H1 (cell line): ENCODE measurements at places on chromosomes 2 and 18. TPM values are rescaled to one million over a fixed set of nuclear protein-coding genes. Genes with fewer than 3 reads are reported as not detected.

The BOLL gene
- 0.03 TPM in 1 of 2 replicates, not detected in the other for polyA plus RNA-seq

The SERPINB12 gene
- polyA plus RNA-seq = not detected in 2 replicates

The PLGLB2 gene
- 0.14 TPM in 1 of 2 replicates, not detected in the other for polyA plus RNA-seq

The CHST9 gene
- 1.8 and 3.2 TPM in 2 replicates for polyA plus RNA-seq

The ERFE gene
- 3.6 and 5.1 TPM in 2 replicates for polyA plus RNA-seq

The HOXD13 gene
- polyA plus RNA-seq = not detected in 2 replicates

The SGPP2 gene
- polyA plus RNA-seq = 0.27 and 0.29 TPM in 2 replicates

- H3K27me3 ChIP-seq = no peaks in the 10 kb centered on the region
- no peak overlapping the region for H3K27ac ChIP-seq
- H3K36me3 ChIP-seq = no peaks in the 10 kb centered on the region
- H3K4me1 ChIP-seq = no peaks in the 10 kb centered on the region
These were observed 42.8 kb downstream of the CCDC102B start for GRCh38 chr18:68840554-68841263.

GRCh38 chr2:235413064-235413463 is 80.8 kb upstream of the AGAP1 start:
- H3K27ac ChIP-seq = no peak overlapping the region
- DNase-seq = no peak
- no peaks in the 10 kb centered on the region for H3K4me1 ChIP-seq
- no peaks in the 10 kb centered on the region for H3K36me3 ChIP-seq
- no peak overlapping the region for H3K4me3 ChIP-seq

DNA sequence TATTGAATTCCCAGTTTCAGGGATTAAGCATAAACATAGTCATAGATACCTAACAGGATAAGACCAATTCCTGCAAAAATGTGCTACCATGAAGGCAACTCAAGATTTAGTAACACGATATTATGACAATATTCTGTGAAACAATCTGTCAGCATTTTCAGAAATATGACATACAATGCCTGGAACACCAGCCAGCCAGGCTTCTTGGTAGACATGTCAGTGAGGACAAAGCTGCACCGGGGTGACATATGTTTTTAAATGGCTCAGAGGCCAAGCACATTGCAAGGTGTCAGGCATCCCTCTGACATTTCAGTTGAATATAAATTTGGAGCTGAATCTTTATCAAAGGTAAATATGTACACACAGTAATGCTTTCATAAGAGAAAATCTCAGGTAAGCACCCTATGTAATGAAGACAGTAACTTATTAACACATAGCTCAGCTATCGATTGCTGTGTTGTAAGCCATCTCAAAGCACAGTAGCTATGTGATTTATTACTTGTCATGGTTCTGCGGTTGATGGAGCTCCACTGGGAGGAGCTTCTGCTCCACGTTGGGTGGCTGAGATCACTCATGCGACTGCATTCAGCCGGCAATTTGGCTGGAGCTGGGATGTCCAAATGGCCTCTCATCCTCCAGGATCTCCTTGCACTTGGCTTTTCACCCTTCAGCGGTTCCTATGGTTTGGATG is 31.9 kb upstream of the EML6 start:
- no peaks in the 10 kb centered on the region for H3K27me3 ChIP-seq
- no peaks in the 10 kb centered on the region for H3K36me3 ChIP-seq
- DNase-seq = no peak
- no peaks in the 10 kb centered on the region for H3K4me1 ChIP-seq
- no peak overlapping the region for H3K27ac ChIP-seq
- no peak overlapping the region for H3K4me3 ChIP-seq

- no peaks in the 10 kb centered on the region for H3K4me1 ChIP-seq
- no peak overlapping the region for H3K4me3 ChIP-seq
These were observed 24.0 kb upstream of the GALNT5 start for GRCh38 chr2:157233506-157233905.

DNA sequence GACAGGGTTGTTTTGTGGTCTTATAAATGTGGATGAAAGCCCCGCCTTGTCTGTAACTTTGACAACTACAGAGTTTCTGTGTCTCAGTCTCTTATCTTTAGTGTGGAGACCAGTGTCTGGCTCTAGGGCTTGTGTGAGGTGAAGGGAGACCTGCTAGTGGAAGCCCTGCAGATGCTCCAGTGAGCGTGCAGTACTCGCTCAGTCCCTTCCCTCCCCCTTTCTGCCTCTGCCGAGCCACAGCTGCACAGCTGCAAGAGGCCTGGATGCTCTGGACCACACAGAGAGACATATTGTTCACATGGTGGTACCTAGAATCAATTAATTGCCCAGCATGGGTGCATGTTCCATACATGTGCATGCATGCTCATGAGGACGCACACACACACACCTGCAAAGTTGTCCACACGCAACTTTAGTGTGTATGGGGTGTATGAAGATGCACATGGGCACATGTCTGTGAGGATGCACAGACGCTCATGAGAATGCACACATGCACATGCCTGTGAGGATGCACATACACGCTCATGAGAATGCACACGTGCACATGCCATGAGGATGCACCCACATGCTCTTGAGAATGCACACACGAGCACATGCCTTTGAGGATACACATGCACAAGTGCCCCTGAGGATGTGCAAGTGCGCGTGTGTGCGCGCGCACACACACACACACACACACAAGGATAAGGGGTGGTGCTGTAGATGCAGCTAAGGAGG is 282.1 kb upstream of the HS6ST1 start:
- H3K4me3 ChIP-seq = no peak overlapping the region
- no peak for DNase-seq
- H3K27me3 ChIP-seq = no peaks in the 10 kb centered on the region
- no peaks in the 10 kb centered on the region for H3K36me3 ChIP-seq
- peaks cover 5% of the 10 kb centered on the region; the same call in 1 of the 2 replicates for H3K4me1 ChIP-seq

DNA sequence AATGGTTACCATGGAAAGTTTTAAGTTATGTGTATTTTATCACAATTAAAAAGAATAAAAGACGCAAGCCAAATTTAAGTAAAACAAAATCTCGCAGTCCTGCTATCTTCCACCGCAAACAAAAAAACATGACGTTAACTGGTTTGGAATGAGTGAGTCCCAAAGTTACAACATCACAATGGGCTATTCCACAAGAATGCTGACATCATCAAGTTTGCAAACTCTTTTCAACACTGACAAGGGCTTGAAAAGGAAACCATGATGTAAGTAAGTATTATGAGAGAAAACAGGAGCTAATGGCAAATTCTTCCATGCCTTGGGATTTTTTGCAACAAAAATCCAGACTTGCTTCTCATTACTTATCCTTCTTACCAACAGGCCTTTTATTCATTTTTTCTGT is 31.1 kb downstream of the SIGLEC15 start:
- H3K27me3 ChIP-seq = no peaks in the 10 kb centered on the region
- H3K27ac ChIP-seq = no peak overlapping the region
- no peak for DNase-seq
- H3K4me1 ChIP-seq = no peaks in the 10 kb centered on the region
- no peak overlapping the region for H3K4me3 ChIP-seq

DNA sequence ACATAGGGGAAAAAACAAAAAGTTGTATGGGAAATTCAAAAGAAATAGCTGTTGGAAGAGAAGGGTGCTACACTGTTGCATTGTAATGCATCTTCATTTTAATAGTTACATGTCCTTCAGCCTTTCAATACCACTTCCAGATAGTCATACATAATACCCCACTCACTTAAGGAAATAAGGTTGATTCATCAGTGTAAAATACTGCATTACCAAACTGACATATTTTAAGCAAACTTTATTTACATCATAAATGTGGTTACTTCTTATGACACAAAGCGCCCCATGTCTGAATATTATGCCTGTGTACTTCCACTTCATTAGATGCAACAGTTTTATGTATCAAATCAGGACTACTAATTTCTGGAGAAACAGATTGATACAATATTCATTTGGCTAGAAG is 4.5 kb downstream of the RBMS1 start:
- no peak for DNase-seq
- H3K27ac ChIP-seq = no peak overlapping the region
- H3K4me1 ChIP-seq = peaks cover 4% of the 10 kb centered on the region
- H3K36me3 ChIP-seq = no peaks in the 10 kb centered on the region

GRCh38 chr2:127516041-127516762 is 10.1 kb downstream of the IWS1 start:
- peaks cover 8% of the 10 kb centered on the region for H3K4me1 ChIP-seq
- no peaks in the 10 kb centered on the region for H3K27me3 ChIP-seq
- no peak overlapping the region for H3K4me3 ChIP-seq
- peaks cover 11% of the 10 kb centered on the region; the same call in 1 of the 2 replicates for H3K36me3 ChIP-seq
- no peak for DNase-seq
- H3K27ac ChIP-seq = no peak overlapping the region

- no peaks in the 10 kb centered on the region for H3K27me3 ChIP-seq
- H3K4me3 ChIP-seq = no peak overlapping the region
- H3K27ac ChIP-seq = no peak overlapping the region
- DNase-seq = no peak
- H3K4me1 ChIP-seq = no peaks in the 10 kb centered on the region
These were observed 36.3 kb downstream of the AOX1 start for GRCh38 chr2:200622106-200622505.

DNA sequence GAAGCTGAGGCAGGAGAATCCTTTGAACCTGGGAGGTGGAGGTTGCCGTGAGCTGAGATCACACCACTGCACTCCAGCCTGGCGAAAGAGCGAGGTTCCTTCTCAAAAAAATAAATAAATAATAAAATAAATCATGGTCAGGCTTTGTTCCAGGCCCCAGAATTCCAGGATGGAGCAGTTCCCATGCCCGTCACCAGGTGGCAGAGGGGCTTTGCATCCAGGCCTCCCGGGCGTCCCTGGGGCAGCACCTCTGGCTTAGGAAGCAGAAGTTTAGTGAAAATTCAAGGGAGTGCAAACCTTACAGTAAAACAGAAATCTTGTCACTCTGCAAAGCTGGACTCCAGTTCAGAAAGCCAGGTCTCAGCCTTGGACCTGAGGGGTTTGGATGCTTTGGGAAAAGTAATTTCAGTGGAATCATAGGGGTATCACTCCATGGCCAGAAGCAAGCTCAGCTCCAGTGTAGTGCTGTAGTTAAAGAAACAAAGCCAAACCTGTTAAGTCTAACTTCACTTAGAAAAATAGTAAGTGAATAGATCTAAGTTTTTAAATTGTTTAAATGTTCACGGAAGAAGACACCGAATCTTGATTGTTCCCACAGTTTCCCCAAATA is 512.7 kb downstream of the CMPK2 start:
- no peaks in the 10 kb centered on the region for H3K36me3 ChIP-seq
- H3K27me3 ChIP-seq = no peaks in the 10 kb centered on the region
- DNase-seq = peak; percentile 88
- H3K4me1 ChIP-seq = no peaks in the 10 kb centered on the region

DNA sequence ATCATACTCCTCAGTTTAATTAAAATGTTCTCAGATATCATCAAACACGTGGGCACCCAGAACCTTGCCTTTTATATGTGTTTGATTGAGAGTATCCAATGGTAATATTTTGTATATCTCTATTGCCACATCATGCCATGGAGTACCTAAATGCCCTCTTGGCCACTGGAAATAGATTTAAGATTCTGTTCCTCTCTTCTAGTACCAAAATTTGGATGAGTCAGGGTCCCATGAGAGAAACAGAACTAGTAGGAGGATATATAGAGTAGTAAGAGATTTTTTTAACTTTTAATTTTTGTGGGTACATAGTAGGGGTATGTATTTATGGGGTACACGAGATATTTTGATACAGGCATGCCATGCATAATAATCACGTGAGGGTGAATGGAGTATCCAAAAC is 9.6 kb upstream of the ZAP70 start:
- no peak overlapping the region for H3K27ac ChIP-seq
- no peaks in the 10 kb centered on the region for H3K27me3 ChIP-seq
- no peak overlapping the region for H3K4me3 ChIP-seq
- DNase-seq = no peak

- no peak overlapping the region for H3K27ac ChIP-seq
- H3K4me1 ChIP-seq = no peaks in the 10 kb centered on the region
- no peak overlapping the region for H3K4me3 ChIP-seq
These were observed 6.5 kb downstream of the SMYD1 start for GRCh38 chr2:88074150-88074549.

GRCh38 chr2:142131010-142131669 is at the start of gene LRP1B:
Gene LRP1B (minus strand): TSS chr2:142131016. CDS start chr2:142130729, 287 bp downstream.
- H3K27ac ChIP-seq = no peak within 1 kb of the TSS
- H3K4me1 ChIP-seq = no peaks in the 10 kb centered on the region; the same call in 1 of the 2 replicates
- H3K27me3 ChIP-seq = peaks cover 29% of the 10 kb centered on the region
- H3K36me3 ChIP-seq = no peaks in the 10 kb centered on the region

GRCh38 chr18:59202258-59202820 is 17.6 kb upstream of the GRP start:
- DNase-seq = no peak
- no peaks in the 10 kb centered on the region for H3K36me3 ChIP-seq
- H3K4me1 ChIP-seq = no peaks in the 10 kb centered on the region; the same call in 1 of the 2 replicates
- no peak overlapping the region for H3K27ac ChIP-seq
- no peaks in the 10 kb centered on the region for H3K27me3 ChIP-seq

- no peak overlapping the region for H3K27ac ChIP-seq
- no peak for DNase-seq
- no peaks in the 10 kb centered on the region for H3K4me1 ChIP-seq
- H3K27me3 ChIP-seq = no peaks in the 10 kb centered on the region
- H3K36me3 ChIP-seq = no peaks in the 10 kb centered on the region
- H3K4me3 ChIP-seq = no peak overlapping the region
These were observed 25.1 kb upstream of the SGPP2 start for GRCh38 chr2:222399038-222399783.

GRCh38 chr2:96907115-96908041 is 37.5 kb upstream of the SEMA4C start:
- no peak overlapping the region for H3K4me3 ChIP-seq
- H3K4me1 ChIP-seq = peaks cover 29% of the 10 kb centered on the region
- no peak overlapping the region for H3K27ac ChIP-seq
- peak; percentile 72 for DNase-seq
- H3K36me3 ChIP-seq = no peaks in the 10 kb centered on the region

- no peak for DNase-seq
- H3K36me3 ChIP-seq = no peaks in the 10 kb centered on the region
- H3K27ac ChIP-seq = no peak overlapping the region
- H3K27me3 ChIP-seq = no peaks in the 10 kb centered on the region
These were observed 278.6 kb upstream of the KLHL14 start for GRCh38 chr18:33051407-33051806.

DNA sequence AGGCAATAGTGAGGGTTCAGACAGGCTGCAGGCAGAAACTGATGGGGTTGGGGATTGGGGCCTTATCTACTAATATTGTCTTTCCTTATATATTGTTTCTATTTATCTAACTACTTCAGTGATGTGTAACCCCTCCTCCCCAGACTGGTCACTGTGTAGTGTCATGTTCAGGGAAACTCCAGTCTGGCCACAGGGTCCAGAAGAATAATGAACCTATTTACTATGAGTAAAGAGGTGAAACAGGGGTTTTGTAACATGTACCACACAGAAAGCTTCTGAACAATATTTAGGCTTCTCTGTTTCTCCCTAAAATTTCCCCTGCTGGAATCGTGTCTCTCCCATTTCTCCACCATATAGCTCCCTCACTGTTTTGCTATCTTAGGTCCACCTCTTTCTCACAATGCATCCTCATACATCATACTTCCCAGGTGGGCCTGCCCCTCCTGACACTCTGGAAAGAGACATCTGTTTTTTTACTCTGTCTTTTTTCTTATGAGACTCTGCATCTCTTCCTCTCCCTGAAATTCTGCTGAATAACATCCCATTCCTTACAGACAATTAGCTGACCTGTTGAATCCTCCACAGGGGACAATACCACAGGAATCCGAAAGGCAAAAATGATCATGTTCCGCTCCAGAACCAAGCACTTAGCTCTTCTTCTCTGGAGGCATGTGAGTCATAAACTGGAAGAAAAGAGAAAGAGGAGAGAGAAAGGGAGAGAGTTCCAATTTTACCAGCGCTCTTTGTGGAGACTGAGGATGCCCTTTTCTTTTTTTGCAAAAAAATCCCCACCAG is 154.8 kb downstream of the ZEB2 start:
- H3K36me3 ChIP-seq = no peaks in the 10 kb centered on the region
- H3K4me3 ChIP-seq = no peak overlapping the region
- H3K4me1 ChIP-seq = no peaks in the 10 kb centered on the region
- DNase-seq = no peak
